ENCODE measurements at places on chromosomes 11 and 22. TPM values are rescaled to one million over a fixed set of nuclear protein-coding genes. Genes with fewer than 3 reads are reported as not detected.

Gene CYP2D6
- polyA plus RNA-seq: 0.85 TPM

Gene OR56A1
- not detected for polyA plus RNA-seq

Gene CLNS1A
- polyA plus RNA-seq: 94.1 TPM

Gene YDJC
- polyA plus RNA-seq: 34.7 TPM

Gene TH
- not detected for polyA plus RNA-seq

Gene ESAM
- polyA plus RNA-seq: 53.3 TPM

Gene OR56B4
- not detected for polyA plus RNA-seq

Gene OR5B21
- polyA plus RNA-seq: not detected

Gene SLC29A2
- polyA plus RNA-seq: 6.8 TPM

Gene ANGPTL5
- not detected for polyA plus RNA-seq

Gene HTR3A
- 1.5 TPM for polyA plus RNA-seq

Gene ARHGAP20
- 1.2 TPM for polyA plus RNA-seq

Gene CD3D
- polyA plus RNA-seq: 2.0 TPM

Gene GAS2L1
- polyA plus RNA-seq: 31.8 TPM

Gene C11orf21
- polyA plus RNA-seq: 1.8 TPM

Gene SLC15A3
- polyA plus RNA-seq: 43.4 TPM

Gene SPDYC
- polyA plus RNA-seq: not detected

Gene EIF3M
- 302 TPM for polyA plus RNA-seq

Gene TSPAN32
- polyA plus RNA-seq: 1.9 TPM

Gene JAM3
- 10.5 TPM for polyA plus RNA-seq

Gene CECR2
- polyA plus RNA-seq: 0.90 TPM

Gene RAG2
- not detected for polyA plus RNA-seq

Gene IFTAP
- 45.0 TPM for polyA plus RNA-seq

Gene SLC1A2
- 13.1 TPM for polyA plus RNA-seq

Gene CAVIN3
- 19.8 TPM for polyA plus RNA-seq

Gene LRRC74B
- polyA plus RNA-seq: not detected

Gene MYBPC3
- 0.68 TPM for polyA plus RNA-seq

Gene OR8A1
- polyA plus RNA-seq: not detected

Gene C11orf97
- polyA plus RNA-seq: not detected

Gene APOL6
- 35.1 TPM for polyA plus RNA-seq

Gene OR52I1
- polyA plus RNA-seq: not detected

Gene GAL3ST3
- not detected for polyA plus RNA-seq

Gene NEFH
- 0.22 TPM for polyA plus RNA-seq

Gene ELFN2
- 0.03 TPM for polyA plus RNA-seq

Gene OR52N4
- not detected for polyA plus RNA-seq

Gene TBX1
- 4.9 TPM for polyA plus RNA-seq

Gene E2F8
- 2.2 TPM for polyA plus RNA-seq

Gene SMIM35
- polyA plus RNA-seq: not detected

Gene LRRN4CL
- 39.1 TPM for polyA plus RNA-seq
